ENCODE measurements at places on chromosomes 12 and 14.

DNA sequence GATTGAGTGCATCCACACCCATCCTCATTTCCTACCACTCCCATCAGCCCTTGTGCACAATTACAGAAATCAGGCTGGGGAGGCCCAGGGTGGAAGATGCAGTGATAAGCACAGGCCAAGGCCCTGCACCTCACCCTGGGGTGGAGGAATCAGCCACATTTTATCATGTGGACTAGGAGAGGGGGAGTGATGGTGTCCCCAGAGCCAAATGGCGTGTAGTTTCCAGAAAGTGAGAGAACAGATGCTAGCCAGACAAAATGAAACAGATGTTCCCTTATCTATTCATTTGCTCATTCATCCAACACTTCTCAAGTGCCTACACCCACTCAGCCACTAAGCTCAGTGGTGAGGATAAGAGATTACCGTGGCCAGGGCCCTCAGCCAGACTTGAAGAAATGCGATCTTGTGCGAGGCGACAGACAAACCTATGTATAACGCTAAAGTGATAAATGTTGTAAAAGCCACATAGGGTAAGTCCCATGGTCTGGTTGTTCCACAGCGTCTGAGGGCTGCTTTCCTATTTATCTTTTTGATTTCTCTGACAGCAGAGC is 93.6 kb downstream of the STAB2 start:
- DNase-seq, result peak; percentile 68

- no peak for DNase-seq
These were observed 38.1 kb downstream of the CIT start for GRCh38 chr12:119838826-119839600.

- DNase-seq, result no peak
These were observed 59.1 kb downstream of the DUSP16 start for GRCh38 chr12:12503384-12504078.

DNA sequence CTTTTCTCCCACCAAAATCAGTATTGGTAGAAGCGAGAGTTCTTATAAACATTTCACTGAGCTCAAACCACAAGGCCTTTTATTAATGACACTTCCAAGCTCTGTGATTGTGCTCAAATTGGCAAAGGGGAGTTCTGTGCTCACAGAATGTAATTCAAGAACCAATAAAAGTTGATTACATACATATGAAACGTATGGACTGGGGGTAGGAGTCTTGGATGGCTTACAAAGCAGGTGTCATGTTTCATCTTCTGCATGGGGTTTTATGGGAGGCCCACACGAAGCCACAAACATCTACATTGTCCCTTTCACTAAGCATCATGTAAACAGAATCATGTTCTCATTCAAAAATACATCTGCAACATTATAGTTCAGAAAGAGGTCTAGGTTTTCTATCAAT is 828.3 kb downstream of the VRK1 start:
- no peak for DNase-seq

DNA sequence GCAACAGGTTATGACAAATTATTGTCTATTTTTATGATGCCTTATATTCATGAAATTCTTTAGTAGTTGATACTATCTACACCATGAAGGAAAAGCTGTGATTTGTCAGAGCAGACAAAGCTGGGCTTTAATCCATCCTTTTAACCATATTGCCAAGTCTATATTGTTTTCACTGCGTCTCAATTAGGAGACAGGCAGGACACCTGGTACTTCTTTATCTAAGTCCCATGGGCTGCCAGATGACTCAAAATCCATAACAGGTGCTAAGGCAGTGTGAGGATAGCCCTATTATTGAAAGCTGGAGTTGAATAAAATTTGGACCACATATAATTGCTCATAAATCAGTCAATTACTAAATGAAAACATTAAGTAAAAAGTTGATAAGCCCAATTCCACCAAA is 22.6 kb downstream of the INSM2 start:
- no peak for DNase-seq

DNA sequence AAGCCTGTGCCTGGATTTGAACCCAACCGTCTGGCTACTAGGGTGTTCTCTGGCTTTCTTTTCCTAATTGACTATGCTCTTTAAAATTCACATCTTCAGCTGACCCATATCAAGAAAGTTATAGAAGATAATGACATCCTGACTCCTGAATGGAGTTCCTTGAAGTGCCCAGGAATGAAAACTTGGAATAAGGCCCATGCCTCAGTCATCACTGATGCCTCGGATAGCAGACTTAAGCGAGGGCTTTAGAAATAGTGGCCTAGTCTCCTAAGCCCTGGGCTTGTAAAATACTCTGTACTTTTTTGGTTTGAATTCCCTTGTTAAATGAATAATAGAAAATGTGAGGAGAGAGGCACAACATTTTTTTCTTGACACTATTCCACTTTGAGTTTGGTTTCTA is 39.0 kb downstream of the CHST11 start:
- DNase-seq, result no peak

DNA sequence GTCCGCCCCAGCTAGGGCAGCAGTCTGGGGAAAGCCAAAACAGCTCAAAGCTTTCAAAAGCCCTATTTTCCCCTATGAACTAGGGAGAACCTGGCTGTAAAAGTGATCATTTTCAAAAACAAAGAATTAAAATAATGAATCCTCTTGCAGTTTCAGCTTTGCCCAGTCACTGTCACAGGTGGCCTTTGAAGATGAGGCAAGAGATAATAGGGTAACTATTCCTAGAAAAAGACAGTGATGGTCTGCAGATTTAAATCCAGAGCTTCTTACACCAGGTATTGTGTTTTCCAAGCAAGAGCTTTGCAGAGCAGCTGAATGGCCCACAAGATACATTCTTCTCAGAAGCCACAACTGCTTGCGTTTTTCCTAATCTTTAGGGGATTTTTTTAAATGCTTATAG is 80.2 kb upstream of the NUDT4 start:
- no peak for DNase-seq

- DNase-seq, result peak; percentile 68
These were observed 775 bp downstream of the GABARAPL1 start for GRCh38 chr12:10213168-10214135.

GRCh38 chr14:32571995-32572866 is 243.1 kb downstream of the AKAP6 start:
- peak; percentile 93 for DNase-seq

GRCh38 chr14:101121508-101122139 is 218.1 kb upstream of the RTL1 start:
- DNase-seq, result no peak

- no peak for DNase-seq
These were observed 39.8 kb downstream of the GPR135 start for GRCh38 chr14:59425322-59425935.

- no peak for DNase-seq
These were observed 42.2 kb upstream of the CAPRIN2 start for GRCh38 chr12:30796891-30797371.

GRCh38 chr12:58139894-58140293 is 198.5 kb downstream of the ATP23 start:
- DNase-seq, result no peak

- DNase-seq, result no peak
These were observed 146.4 kb upstream of the BTG1 start for GRCh38 chr12:92292016-92292415.

GRCh38 chr14:52313903-52314594 is at the start of gene PTGER2:
Gene PTGER2, plus strand, starts transcription at chr14:52314312. Its CDS starts 237 bp downstream, at chr14:52314549.
- peak; percentile 81 for DNase-seq

DNA sequence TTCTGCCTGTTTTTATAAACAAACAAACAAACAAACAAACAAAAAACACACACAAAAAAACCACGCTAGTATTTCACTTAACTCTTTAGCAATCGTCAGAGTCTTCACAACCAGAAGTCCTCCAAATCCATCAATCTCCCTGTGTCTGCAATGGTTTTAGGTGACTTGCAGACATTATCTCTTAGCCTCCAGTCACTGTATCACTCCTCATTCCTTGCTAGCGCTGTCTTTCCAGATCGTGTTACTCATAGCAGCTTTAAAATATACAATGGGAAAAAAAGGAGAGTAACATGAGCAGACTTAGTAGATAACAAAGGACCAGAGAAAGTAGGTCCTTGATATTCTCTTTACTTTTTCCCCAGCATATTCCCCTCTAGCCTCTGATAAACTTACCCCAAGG is 15.5 kb upstream of the ETNK1 start:
- DNase-seq, result no peak

DNA sequence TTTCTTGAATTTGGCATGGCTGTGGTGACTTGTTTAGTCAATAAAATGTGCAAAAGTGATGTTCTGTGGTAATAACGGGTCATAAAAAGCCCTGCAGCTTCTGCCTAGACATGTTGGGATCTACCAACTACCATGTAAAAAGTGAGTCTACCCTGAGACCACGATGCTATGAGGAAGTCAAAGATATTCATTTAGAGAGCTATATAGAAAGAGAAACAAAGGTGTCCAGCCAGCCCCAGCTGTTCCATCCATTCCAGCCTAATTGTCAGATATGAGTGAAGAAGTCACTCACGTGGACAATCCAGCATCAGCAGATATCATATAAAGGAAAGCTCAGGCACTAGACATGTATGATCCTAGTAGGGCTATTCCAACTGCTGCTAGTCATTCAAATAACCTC is 117.2 kb upstream of the SSTR1 start:
- DNase-seq, result no peak

DNA sequence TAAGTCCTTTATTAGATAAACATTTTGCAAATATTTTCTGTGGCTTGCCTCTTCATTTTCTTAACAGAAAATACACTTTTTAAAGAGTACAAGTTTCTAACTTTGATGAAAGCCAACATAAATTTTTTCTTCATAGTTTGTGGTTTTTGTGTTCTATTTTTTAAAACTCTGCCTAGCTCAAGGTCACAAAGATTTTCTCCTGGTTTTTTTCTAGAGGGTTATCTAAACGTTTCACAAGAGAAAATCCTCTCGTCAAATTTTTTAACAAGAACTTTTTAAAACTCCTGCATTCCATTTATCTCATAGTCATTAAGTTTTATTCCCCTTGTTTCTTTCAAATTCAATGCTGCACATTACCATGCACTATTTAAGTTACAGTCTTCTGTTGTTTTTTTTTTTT is 8.2 kb downstream of the AREL1 start:
- DNase-seq, result no peak

DNA sequence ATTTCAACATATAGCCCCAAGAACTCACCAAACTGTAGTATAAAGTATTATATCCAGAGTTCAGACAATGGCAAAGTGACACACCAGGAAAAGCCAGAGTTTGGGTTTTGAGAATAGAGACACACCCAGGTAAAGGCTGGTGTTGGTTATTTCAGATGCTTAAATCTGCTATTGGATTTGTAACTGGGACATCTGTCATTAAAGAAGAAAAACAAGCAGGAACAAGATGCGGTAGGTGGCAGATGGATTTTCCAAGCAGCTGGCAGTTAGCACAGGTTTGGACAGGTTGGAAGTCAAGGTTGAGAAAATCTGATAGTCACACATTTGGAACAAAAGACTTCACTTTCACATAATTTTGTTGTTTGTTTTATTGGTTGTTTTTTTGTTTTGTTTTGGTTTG is 14.4 kb upstream of the CDK17 start:
- DNase-seq, result no peak

DNA sequence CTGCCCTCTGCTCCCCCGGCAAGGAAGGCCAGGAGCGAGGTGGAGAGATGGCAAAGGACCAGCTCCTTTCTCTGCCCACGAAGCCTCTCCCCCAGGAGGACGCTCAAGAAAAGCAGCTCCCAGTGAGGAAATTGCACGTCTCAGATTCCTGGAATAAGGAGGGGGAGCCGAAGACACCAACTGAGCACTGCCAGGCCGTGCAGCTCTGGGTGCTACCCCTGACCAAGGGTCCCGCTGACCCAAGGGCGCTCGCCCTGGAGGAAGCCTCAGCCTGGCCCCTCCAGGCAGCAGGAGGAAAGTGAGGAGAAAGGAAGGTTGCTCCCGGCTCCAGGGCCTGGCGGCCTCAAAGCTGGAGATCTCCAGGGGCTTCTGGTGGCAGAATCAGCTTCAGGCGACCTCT is 174.1 kb upstream of the SFSWAP start:
- no peak for DNase-seq

GRCh38 chr14:94867946-94868771 is 98.2 kb upstream of the GSC start:
- DNase-seq, result no peak

GRCh38 chr14:68774771-68775613 is 17.9 kb downstream of the ZFP36L1 start:
- no peak for DNase-seq

DNA sequence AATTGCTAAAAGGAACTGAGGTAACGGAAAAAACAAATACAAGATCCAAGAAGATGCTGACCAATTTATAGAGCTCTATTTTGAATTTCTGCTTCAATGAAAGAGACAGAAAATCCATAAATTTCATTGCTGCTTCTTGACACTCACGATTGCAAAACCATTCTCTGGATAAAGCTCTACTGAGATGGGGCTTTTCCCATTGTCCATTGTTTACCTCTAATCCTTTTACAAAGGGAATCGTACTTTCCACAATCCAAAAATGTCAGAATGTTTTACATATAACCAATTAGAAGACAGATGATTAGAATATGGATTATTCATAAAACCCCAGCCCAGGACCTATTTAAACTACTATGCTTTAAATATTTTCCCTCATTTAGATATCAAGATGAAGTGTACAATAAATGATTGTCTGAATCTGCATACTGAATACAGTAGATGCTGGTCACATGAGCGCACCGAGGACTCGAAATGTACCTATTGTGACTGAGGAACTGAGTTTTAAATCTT is 16.7 kb upstream of the TMCC3 start:
- DNase-seq, result no peak

GRCh38 chr12:11814374-11814773 is 164.9 kb downstream of the ETV6 start:
- no peak for DNase-seq

GRCh38 chr12:5899675-5900074 is 45.4 kb downstream of the ANO2 start:
- DNase-seq, result no peak

DNA sequence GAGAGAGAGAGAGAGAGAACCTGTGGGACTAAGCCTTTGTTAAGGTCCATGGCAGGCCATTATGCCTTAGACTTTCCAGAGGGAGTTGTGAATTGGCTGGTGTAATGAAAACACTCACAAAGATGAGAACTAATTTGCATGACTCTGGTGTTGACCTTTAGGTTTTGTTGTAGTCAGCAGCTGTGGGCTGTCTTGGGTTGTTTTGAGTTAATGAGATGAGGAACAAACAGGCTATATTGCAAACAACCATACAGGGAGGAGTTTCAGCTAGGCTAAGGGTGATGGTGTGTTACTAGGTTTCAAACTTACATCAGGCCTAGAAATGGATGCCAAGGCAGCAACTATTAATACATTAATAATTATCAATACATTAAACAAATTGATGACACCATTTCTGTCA is 26.3 kb downstream of the ATXN7L3B start:
- DNase-seq, result no peak

DNA sequence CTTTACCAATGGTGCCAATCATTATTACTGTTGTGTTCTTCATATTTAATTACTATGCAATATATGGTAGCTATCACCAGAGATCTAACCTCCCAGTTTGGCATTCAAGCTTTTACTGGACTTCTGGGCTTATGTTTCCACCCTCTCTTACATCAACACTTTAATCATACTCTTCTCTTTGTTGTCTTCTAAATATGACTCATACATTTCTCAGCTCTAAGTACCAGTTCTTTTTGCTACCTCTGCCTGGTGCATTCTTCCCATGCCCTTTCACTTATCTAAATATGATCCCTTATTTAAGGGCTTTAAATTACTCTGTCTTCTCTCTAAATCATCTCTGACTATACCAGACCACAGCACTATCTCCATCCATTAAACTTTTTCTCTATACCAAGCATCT is 246.1 kb upstream of the CCDC196 start:
- no peak for DNase-seq
